ENCODE measurements at places on chromosomes 12 and 14.

DNA sequence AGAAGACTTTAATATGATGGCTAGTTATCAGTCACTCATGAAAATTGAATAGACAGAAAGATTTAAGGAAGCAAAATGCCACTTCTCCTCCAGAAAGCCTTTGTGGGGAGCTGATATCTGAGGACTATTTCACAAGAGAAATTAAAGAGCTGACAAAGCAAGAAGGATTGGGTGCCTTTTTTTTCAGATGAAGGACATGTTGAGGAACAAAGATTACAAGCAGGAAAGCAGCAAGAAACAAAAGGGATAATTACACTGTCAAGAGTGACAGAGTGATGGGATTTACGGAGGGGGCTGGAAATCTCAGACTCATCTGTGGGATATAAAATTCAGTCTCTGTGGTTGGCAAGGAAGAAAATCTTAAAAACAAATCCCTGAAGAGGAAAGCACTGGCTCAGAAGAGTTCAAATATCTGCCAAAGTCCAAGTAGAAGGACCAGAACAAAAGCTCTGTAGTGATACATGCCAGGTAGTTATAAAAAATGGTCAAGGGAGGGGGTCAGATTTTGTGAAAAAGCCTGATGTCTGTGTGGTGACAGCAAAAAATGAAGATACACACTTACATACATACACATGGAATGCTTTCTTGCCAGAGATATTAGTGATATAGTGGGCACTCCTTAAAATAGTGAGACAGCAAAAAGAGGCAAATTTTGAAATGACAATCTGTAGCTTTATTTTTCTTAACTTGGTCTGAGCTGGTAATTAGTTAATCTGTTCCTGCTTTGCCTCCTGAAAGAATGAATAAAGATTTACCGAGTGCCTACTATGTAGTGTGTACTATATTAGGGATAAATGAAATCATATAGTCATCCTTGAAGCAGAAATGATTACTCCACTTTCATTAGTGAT, 62.9 kb downstream of the EPS8 start:
- peak; percentile 61 for DNase-seq

GRCh38 chr12:52149651-52150241, 42.1 kb downstream of the KRT80 start:
- DNase-seq, result no peak

- no peak for DNase-seq
These were observed 769 bp upstream of the ZNF740 start for GRCh38 chr12:53179687-53180219.

GRCh38 chr14:105427412-105427811, 7.8 kb downstream of the MTA1 start:
- no peak for DNase-seq

GRCh38 chr12:54277823-54278276, 2.1 kb downstream of the CBX5 start:
- no peak for DNase-seq

DNA sequence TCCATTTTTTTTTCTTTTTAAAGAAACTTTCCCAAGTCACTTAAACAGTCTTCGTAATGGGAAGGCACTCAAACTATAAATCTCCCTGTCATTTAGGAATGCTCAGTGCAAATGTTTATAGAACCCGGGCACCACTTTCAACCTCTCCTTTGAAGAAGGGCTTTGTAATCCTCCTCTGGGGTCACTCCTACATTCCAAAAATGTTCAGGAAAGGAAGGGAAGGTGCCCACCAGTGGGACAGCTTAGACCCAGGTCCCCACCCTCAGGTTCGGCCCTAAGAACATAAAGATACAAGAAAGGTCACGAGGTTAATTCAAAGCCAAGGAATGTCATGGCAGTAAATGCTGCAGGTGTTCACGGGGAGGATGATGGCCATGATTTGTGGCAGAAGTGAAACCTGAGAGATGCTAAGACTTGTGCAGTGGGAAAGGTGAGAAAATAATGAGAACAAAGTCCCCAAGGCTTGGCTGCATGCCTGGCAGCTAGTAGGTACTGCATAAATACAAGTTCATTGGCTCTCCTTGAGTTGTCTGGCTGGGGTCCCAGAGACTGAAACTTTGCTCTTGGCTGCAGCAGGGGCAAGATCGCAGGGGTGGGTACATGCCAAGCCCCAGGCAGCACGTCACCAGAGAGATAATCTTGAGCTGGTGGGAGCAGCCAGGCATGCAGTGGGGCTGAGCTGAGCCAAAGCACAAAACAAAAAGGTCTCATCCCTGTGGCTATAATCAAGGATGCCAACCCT, 21.1 kb downstream of the KRT18 start:
- DNase-seq, result no peak

DNA sequence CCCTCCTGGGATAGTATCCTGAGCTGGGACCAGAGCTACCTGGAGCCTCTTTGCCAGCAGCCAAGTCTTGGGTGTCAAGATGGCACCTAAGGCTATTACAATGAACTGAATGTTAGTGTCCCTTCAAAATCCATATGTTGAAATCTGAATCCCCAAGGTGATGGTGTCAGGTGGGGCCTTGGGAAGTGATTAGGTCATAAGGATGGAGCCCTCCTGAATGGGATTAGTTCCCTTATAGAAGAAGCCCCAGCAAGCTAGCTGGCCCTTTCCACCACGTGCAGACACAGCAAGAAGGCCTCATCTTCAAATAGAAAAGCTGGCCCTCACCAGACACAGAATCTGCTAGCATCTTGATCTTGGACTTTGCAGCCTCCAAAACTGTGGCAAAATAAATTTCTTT, 12.4 kb downstream of the NFKBIA start:
- no peak for DNase-seq

- no peak for DNase-seq
These were observed 42.9 kb upstream of the NT5DC3 start for GRCh38 chr12:103883908-103884307.

DNA sequence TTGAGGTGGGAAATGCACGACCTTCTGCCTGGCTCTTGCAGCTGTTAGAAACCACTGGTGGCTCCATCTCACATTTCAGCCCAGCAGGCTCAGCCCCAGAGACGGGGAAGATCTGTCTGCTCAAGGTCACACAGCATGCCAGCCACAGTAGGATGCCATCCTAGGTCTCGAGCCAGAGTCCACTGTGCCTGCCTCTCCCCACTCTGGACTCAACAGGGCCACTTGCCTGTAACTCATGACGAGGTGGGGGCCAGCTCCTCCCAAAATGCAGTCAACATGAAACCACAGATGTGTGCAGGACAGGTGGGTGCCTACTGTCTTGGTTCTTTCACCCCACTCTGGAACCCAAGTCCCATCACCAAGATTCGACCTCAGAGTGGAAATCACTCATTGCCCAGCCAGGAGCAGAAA, 23.2 kb downstream of the BCL11B start:
- DNase-seq, result no peak

- no peak for DNase-seq
These were observed 34.3 kb upstream of the TC2N start for GRCh38 chr14:91901449-91902226.

DNA sequence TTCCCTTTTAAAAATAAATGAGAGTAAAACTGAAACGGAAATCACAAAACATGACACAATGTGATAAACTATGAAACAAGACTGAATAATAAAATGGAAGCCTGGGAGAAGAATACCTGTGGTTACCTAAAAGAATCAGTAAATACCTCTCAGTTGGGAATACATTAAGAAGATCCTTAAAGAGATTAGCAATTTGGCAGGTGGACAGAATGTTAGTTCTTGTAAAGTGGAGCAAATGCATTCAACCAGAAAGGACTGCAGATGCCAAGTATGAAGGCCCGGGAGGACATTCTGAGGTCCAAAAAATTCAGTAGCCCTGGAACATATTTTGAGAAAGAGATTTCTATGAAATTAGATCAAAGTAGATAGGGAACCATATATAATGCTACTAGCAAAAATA, 861.3 kb upstream of the SEL1L start:
- DNase-seq, result no peak

GRCh38 chr14:59182641-59183040, 5.8 kb upstream of the DAAM1 start:
- DNase-seq, result no peak

DNA sequence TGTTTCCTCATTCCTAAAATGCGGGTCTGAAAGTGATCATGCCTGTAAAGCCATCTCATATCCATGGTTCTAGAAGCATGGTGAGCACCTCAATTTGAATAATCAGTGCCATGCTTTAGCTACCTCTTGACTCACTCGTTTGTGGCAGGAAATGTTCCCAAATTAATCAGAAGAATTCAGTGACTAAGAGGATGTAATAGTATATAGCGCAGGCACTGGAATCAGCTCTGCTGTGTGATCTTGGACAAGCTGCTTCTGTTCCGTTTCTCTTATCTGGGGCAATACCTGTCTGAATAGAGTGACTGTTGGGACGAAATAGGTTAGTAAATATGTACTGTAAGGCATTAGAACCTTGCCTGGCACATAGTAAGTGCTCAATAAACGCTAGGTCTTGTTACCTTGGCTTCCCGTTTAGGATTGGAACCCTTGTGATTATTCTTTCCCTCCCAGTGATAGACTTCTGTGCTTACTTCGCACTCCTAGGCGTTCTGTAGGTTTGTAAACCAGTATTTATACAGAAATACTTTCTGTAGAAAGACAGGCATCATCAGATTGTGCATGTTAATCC, 820 bp upstream of the SMAGP start:
- no peak for DNase-seq

GRCh38 chr12:117485984-117486839, 124.8 kb upstream of the NOS1 start:
- DNase-seq, result no peak

- no peak for DNase-seq
These were observed 6.1 kb upstream of the KRT72 start for GRCh38 chr12:52607314-52607713.

GRCh38 chr12:20443255-20443654, 74.9 kb downstream of the PDE3A start:
- DNase-seq, result no peak

DNA sequence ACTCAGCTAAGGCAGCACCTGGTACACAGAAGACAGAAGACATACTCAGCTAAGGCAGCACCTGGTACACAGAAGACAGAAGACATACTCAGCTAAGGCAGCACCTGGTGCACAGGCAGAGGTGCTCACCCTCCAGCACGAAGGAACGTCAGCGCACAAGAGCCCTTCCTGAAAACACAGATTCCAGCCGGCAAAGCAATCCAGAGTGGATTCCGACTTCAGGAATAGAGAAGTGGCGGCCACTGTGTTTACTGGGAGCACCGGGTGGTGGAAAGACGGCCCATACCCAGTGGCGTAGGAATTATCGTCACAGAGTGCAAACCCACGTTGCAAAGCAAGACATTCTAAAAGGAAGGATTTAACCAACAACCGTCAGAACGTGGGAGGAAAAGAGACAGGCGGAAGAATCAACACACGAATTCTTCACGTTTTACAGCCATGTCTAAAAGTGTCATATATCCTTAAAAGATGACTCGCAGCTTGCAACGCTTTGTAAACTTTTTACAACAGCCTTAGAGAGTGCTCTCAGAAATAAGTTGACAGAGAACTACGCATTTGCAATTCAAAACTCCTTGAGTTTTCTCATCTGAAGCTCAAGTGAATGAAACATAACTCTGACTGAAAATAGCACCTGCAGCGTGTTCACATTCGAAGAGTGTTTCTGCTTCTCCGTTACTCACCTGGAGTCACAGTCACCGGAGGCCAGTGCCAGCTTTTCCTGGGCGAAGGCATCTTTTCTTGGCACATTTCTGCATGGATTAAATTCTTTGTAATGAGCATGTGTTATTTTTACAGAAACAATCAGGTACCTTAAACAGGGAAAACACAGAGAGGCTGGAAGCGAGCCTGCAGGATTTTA, 55.8 kb upstream of the GALNT9 start:
- DNase-seq, result no peak

DNA sequence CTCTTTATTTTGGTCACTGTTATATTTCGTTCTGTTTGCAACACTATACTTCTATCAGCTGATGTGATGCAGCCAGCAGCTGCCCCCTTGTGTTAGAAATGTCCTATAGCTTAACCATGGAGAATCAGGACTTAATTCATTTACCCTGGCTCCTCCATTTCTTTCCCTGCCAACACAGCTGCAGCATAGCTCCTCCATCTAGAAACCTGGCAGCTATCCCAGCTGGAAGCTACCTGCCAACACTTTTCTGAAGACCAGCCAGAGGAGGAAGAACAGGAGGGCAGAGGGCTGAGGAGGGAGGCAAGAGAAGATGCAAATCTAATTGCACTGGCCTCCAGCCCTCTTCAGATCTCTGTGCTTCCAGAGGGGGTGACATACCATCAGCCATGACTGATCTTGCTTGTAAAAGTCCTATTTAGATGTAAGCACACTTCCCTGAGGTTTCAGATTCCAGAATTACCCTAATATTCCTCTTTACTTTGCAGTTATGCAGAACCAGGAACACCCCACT, 156.8 kb upstream of the TMEM260 start:
- DNase-seq, result peak; percentile 5

DNA sequence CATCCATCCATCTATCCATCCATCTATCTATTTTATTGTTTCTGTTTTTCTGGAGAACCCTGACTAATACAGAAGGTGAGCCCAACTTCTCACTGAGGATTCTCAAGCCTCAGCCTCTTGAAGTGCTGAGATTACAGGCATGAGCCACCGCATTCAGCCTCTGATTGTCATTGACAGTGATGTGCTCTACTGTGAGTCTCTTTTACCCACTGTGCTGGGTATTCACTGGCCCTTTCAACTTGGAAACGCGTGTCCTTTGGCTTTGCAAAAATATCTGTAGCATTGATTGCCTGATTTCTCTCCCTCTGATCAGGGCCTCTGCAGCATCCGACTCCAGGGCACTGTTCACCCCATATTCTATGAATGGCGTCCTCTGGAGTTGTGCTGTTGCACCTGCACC, 29.6 kb upstream of the TCL1B start:
- no peak for DNase-seq

DNA sequence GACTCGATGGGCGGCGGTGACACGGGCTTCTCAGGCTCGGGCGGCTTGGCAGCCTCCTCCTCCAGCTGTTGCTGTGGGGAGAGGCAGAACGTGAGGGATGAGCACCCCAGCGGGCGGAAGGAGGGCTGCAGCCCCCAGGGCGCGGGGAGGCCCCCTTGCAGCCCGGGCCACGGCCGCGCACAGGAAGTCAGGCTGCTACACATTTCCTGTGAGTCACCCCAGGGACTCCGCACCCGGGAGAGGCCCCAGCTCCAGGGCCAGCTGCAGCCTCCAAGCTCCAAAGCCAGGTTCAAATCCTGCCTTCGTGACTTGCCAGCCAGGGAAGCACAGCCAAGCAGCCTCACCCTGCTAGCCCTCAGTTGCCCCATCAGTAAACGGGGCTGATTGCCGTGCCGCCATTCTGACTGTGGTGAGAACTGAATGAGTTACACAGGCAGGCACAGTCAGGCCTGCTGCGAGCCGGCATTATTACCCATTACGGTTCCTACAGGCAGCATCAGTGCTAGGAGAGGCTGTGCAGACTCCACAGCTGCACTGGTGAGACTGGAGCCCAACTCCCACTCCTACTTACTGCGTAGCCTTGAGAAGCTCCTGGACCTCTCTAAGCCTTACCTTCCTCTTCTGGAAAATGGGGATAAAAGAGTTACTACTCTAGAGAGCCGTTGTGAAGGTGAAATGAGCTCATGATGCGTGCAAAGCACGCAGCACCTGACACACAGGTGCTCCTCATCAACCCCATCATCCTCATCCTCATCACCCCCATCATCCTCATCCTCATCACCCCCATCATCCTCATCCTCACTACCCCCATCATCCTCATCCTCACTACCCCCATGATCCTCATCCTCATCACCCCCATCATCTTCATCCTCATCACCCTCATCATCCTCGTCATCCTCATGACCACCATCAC, 100.9 kb downstream of the NCOR2 start:
- DNase-seq, result peak; percentile 43

GRCh38 chr12:5094986-5095385, 51.3 kb downstream of the KCNA5 start:
- DNase-seq, result no peak

Data from erythroblast (primary cell).